Thoracic aorta endothelial cell (primary cell): ENCODE measurements at places on chromosomes 13 and 19. TPM values are rescaled to one million over a fixed set of nuclear protein-coding genes. Genes with fewer than 3 reads are reported as not detected.

C13orf46 gene
- 0.22 and 0.27 TPM in 2 replicates for total RNA-seq

RPS19 gene
- 922 and 1,155 TPM in 2 replicates for total RNA-seq

PRTN3 gene
- not detected in 2 replicates for total RNA-seq

PGLYRP2 gene
- not detected in 2 replicates for total RNA-seq

BEST2 gene
- total RNA-seq: not detected in 2 replicates

UHRF1 gene
- 47.7 and 57.4 TPM in 2 replicates for total RNA-seq

LAIR1 gene
- not detected in 2 replicates for total RNA-seq

CGB2 gene
- total RNA-seq: not detected in 2 replicates

OVOL3 gene
- total RNA-seq: not detected in 2 replicates

DMPK gene
- total RNA-seq: 13.4 and 13.5 TPM in 2 replicates

CFD gene
- total RNA-seq: 1.1 and 2.3 TPM in 2 replicates

KIR3DL1 gene
- not detected in 2 replicates for total RNA-seq

TSSK6 gene
- 0.57 and 1.1 TPM in 2 replicates for total RNA-seq
